ENCODE measurements at places on chromosomes 7 and 10.
A peak's percentile ranks its signal among the peaks of the same experiment; 100 is the strongest.

GRCh38 chr7:150799741-150800580 is at the start of gene TMEM176B:
Gene TMEM176B (minus strand): TSS chr7:150800364. CDS start chr7:150796569, 3,795 bp downstream.
- no peak for DNase-seq

GRCh38 chr7:103637726-103638125 is 191.7 kb upstream of the SLC26A5 start:
- peak; percentile 52 for DNase-seq

DNA sequence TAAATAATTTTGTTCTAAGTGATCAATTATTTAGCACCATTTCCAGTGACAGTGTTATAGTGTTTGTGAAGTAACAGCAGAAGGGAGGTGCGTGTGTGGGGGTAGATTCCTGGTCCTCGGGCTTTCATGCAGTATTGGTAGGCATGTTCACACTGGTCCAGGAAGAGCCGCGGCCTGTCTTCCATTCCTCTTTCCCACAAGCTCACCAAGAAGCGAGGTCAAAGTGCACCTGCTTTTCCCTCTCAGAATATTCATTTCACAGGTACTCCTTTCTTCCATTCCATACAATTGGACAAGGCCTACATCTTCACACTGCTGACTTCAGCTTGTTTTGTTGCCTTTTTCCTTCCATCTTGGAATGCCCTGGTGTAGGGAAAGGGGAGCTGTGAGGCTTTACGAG is 151.8 kb upstream of the CELF2 start:
- DNase-seq, result no peak

- DNase-seq, result peak; percentile 37
Measured at GRCh38 chr10:98307916-98308541, 40.0 kb upstream of the LOXL4 start.

- peak; percentile 74 for DNase-seq
Measured at GRCh38 chr10:62380016-62380415, 5.8 kb downstream of the ZNF365 start.

DNA sequence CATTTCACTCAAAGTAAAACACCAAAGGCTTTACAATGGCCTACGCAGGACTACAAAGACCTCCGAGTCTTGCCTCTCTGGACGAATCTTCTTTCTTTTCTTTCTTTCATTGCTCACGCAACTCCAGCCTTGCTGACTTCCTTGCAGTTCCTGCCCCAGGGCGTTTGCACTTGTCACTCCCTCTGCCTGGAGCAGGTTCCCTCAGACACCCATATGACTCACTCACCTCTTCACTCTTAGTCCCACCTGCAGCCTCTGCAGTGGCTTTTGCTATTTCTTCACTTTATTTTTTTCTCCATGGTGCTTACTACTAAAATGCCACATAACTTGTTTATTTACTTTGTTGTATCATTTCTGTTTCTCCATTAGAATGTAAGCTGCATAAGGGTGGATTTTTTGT is 33.1 kb downstream of the GHRHR start:
- DNase-seq, result no peak

GRCh38 chr7:3427957-3428356 is 126.9 kb downstream of the SDK1 start:
- DNase-seq, result no peak

- DNase-seq, result no peak
Measured at GRCh38 chr10:101019440-101019703, 11.6 kb downstream of the PDZD7 start.

DNA sequence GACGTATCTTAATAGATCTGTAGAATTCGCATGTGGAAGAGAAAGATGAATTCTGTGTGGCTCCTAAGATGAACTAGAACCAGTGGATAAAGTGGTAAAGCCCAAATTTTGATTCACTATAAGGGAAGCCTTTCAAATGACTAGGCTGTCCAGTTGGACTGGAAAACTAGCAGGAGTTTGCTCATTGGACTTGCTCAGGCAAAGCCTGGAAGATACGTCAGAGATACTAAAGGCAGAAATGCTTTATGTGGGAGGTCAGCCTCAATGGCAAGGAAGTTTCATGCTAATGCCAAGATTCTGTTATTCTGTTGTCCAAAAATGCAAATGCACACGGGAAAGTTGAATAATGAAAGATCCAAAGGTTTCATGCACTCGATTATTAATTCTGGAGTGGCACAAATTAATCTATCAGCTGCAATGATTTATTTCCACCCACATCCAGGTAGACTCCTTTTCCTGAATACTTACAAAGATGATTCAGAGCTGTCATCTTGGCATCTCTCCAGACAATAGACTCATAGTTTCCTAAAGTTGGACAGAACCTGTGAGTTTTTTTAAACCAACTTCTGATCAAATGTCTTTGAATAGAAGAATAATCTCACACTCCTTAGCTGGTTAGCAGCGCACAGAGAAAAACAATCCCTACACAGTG is 20.5 kb upstream of the PPP1R3C start:
- DNase-seq, result peak; percentile 58

GRCh38 chr10:7417103-7417623 is 6.3 kb upstream of the SFMBT2 start:
- peak; percentile 22 for DNase-seq

DNA sequence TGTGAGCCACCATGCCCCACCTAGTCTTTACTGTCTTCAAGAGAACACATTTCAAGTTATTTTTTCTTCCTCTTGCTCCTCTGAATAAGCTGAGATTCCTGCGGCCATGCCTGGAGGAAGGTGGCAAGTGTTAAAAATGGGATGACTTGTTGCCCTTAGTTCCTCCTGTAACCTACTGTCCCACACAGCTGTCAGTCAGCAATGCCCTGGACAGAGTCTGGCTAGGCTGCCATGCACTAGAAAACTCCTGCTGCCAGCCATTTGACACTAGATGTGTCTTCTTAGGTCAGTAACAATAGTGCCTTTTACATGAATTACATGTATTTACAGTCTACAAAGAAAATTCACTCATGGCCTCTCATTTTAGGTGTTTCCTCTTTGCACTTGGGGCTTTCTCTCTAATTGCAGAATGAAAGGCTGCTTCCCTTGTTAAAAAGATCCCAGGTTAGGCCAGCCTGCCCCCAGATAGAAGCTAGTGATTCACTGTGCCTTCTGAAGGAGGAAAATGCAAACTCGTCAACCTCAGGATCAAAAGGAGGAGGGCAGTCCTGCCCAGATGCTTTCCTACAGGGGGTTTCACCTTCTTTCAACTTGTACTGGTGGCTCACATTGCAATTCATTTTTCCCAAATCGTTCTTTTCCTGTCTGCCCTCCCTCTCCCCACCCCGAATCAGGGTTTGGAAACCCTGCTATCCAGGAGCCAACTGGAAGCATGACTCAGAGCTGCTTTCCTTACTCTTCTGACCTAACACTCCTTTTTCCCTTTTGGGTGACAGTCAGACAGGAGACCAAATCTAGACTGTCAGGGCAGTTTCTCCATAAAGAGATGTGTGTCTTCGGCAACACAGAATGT is 136.6 kb downstream of the SPAG6 start:
- DNase-seq, result no peak

DNA sequence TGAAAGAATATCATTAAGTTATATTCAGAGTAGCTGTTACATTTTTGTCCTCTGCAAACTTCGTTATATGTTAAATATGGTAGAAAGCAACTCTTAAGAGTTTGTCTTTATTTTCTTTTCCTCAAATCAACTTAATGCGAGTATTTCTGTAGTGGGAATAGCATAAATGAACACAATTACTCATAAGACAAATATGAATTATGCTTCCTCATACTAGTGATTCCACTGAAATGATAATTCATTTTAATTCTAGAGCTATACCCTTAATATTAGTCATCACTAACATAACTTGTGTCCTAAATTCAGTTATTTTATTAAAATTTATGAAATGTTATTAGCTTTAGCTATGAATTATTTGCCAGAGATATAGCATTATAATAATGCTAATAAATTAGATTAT is 820.6 kb upstream of the KCND2 start:
- peak; percentile 28 for DNase-seq

GRCh38 chr10:3362394-3362793 is 189.8 kb upstream of the PITRM1 start:
- DNase-seq, result no peak

DNA sequence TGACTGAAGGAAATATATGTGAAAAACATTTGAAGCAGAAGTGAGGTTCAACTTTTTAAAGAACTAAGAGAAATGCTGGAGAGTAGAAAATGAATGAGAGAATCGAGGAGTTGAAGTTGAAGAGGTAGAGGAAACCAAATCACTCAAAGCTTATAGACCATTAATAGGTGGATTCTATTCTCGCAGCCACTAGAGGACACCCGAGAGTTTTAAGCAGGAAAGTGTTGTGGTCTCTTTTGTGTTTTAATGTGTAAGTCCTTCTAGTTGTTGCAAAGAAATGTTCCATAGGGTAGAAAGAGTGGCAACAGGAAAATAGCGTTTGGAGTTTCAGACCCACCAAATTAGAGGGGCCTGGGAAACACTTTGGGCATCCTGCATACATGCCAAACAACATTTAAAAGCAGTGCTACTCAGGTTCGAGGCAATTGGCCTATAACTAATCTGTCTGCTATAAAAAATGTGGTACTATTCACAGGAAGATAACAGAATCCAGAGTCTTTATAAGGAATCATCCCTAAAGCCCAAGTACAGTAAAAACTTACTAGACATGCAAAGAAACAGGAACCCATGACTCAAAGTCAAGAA is 75.3 kb upstream of the TAS2R16 start:
- peak; percentile 6 for DNase-seq

Measured in fibroblast of skin of scalp (primary cell).